ENCODE measurements at places on chromosomes 1 and 21. TPM values are rescaled to one million over a fixed set of nuclear protein-coding genes. Genes with fewer than 3 reads are reported as not detected.

RFX5 gene
- 96.2 TPM for total RNA-seq

SLC1A7 gene
- not detected for total RNA-seq

DNA sequence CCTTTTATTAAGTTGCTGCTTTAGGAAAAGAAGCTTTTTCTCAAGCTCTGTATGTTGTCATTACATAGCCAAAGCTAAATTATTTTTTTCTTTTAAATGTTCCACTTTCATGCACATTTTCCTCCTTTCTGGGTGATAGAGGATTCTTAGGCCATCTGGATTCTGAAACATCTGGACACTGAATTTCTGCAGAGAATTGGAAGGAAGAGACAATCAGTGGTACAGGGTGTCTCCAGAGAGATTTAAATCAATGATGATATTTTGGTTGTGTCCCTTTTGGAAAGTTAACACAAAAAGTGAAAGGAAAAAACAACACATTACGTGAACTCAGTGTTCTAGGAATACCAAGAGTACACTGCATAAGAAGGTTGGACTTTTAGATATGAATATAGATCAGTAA lies 211.4 kb upstream of the PKN2 start:
- no peak for DNase-seq

DNA sequence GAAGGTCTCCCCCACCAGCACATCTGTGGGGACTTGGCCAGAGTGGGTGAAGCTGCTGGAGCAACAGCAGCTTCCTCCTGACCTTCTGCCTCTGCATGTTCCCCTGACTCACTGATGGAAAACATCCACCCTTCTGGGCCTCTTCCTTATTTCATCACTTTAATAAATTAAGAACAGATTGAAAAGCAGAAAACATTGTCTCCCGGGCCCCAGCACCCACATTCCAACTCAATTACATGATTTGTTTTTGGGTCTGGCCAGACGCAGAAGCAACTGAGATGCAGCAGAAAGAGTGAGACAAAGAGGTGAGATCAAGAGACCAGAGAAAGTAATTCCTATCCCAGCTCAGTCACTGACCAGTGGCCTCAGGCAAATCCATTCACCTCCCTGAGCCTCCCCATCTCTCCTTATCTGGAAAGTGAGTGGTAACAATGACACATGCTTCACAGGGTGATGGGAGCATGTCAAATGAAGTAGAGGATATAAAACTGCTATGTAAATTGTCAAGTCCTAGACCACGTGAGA lies 157.1 kb downstream of the ELAVL4 start:
- DNase-seq: no peak

DNA sequence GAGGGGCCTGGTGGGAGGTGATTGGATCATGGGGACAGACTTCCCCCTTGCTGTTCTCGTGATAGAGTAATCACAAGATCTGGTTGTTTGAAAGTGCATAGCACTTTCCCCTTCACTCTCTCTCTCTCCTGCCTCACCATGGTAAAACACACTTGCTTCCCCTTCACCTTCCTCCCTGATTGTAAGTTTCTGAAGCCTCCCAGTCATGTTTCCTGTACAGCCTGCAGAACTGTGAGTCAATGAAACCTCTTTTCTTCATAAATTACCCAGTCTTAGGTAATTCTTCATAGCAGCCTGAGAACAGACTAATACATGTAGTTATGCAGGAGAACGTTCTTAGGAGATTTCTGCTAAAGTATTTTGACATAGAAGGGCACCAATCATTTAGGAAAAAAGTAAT lies 59.9 kb upstream of the FBXO28 start:
- DNase-seq: no peak

DNA sequence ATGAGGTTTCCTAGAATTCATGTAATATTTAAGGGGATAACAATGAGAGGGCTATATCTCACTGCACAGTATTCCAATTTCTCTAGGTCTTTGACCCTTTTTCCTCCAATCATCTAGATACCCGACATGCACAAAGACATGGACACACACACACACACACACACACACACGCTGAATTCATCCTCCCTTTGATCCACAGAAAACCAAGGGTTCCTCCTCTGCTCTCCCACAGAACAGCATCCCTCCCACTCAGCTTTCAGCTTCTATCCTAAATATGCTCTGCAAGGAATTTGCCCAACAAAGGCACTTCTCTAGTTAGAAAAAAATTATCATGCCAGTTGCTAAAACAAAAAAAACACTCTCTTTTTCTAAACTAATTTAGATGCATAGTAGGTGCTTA lies 231.7 kb downstream of the RGS7 start:
- DNase-seq: no peak
